B cell (primary cell): ENCODE measurements at places on chromosomes 5 and 9.

GRCh38 chr9:71812385-71812784 is 44.1 kb upstream of the CEMIP2 start:
- no peaks in the 10 kb centered on the region for H3K36me3 ChIP-seq
- DNase-seq: no peak
- no peak overlapping the region for H3K27ac ChIP-seq
- no peak overlapping the region for H3K4me3 ChIP-seq
- no peaks in the 10 kb centered on the region for H3K27me3 ChIP-seq
- peaks cover 12% of the 10 kb centered on the region for H3K4me1 ChIP-seq

GRCh38 chr5:171574376-171574775 is 154.9 kb downstream of the FGF18 start:
- H3K27me3 ChIP-seq: no peaks in the 10 kb centered on the region
- no peak overlapping the region for H3K27ac ChIP-seq
- H3K36me3 ChIP-seq: no peaks in the 10 kb centered on the region

DNA sequence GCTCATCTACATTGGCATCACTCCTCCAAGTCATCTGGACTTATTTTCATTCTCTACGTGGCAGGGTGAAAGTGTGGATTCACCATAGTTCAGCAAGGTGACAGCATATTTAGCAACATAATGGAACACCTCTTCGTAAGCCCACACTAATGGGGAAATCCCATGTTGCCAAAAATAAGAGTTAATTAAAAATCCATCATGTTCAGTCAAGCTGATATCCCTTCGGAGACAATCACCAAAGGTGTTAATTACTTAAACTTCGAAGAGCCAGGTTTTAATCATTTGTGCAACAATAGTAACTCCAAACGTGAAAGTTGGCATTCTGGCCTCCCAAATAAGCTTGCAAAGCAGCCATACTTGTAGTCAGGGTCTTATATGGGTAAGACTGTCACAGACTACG is 242.9 kb downstream of the NSG2 start:
- no peak overlapping the region for H3K27ac ChIP-seq
- H3K4me3 ChIP-seq: no peak overlapping the region
- H3K36me3 ChIP-seq: no peaks in the 10 kb centered on the region
- no peaks in the 10 kb centered on the region for H3K27me3 ChIP-seq

DNA sequence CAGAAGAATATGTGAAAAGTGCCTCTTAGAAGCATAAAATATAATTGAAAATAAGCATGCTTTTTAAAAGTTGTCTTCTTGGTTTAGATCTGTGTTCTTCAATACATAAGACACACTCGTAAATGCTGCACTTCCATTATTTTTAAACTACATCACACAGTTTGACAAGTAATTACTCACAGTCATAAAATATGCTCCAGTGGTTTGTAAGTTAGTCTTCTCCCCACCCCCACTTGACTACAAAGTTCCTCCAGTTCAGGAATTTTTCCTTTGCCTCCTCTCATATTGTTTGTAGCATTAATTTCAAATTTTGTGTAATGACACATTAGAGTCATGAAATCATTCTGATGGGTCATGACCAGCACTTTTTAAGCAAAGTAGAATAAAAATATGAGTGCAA is 60.3 kb upstream of the PTGER4 start:
- H3K36me3 ChIP-seq: no peaks in the 10 kb centered on the region
- H3K27ac ChIP-seq: no peak overlapping the region
- H3K4me1 ChIP-seq: peaks cover 13% of the 10 kb centered on the region
- H3K27me3 ChIP-seq: no peaks in the 10 kb centered on the region

DNA sequence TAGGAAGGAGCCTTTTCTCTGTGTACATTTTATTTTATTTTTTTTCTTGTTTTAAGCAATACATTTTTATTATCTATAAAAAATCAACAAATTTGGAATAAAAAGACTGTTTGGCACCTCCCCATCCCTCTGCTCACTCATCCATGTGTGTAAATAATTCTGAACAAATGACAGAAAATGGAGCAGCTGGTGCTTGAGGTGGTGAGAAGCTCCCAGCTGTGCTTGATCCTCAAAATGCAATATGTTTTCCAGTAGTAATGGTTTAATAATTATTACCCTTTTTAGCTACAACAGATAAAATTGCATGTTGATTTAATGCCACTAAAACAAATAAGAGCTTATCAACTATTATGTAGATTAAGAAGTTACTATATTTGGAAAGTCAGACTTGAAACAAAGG is 132.5 kb downstream of the CDH18 start:
- DNase-seq: no peak
- no peaks in the 10 kb centered on the region for H3K27me3 ChIP-seq
- no peaks in the 10 kb centered on the region for H3K36me3 ChIP-seq
- no peak overlapping the region for H3K4me3 ChIP-seq
- no peaks in the 10 kb centered on the region for H3K4me1 ChIP-seq
- H3K27ac ChIP-seq: no peak overlapping the region

GRCh38 chr9:26559506-26559905 is 333.1 kb downstream of the CAAP1 start:
- DNase-seq: no peak
- no peak overlapping the region for H3K4me3 ChIP-seq
- no peaks in the 10 kb centered on the region for H3K36me3 ChIP-seq

DNA sequence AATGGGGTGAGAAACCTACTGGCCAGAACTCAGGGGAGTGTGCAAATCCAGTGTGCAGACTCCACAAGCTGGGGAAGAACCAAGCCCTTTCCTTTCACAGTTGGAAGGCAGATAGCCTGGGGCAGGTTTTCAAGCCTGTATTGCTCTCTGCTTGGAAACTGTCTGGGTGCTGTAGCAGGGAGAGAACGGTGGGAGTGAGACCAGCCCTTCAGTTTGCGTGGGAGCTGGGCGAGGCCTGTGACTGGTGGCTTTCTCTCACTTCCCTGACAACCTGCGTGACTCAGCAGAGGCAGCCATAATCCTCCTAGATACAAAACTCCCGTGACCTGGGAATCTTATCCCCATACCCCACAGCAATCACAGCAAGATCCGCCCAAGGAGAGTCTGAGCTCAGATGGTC is 44.9 kb upstream of the SNCAIP start:
- H3K36me3 ChIP-seq: no peaks in the 10 kb centered on the region
- no peaks in the 10 kb centered on the region for H3K27me3 ChIP-seq
- H3K27ac ChIP-seq: no peak overlapping the region
- no peak overlapping the region for H3K4me3 ChIP-seq
- no peaks in the 10 kb centered on the region for H3K4me1 ChIP-seq
- no peak for DNase-seq

DNA sequence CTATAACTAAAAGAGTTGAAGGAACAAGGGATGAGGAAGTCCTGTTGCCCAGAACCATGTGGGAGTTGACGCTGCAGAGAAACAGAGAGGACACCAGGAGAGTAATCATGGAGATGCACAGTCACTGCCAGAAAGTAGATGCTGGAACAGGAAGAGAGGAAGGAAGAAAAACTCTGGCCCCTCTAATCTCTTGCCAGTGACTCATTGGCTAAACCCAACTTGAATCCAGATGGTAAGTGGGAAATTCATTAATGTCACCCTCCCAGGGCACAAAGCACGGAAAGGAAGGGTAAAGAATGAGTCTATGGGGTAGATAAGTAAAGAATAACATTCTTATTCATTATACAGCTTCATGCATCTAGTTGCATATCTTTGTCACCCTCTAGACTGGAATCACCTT is 631.9 kb downstream of the PRELID2 start:
- no peak overlapping the region for H3K27ac ChIP-seq
- H3K27me3 ChIP-seq: no peaks in the 10 kb centered on the region
- H3K36me3 ChIP-seq: no peaks in the 10 kb centered on the region
- no peaks in the 10 kb centered on the region for H3K4me1 ChIP-seq
- no peak for DNase-seq
